ENCODE measurements at places on chromosomes 6 and 20.
A peak's percentile ranks its signal among the peaks of the same experiment; 100 is the strongest.

GRCh38 chr6:167758309-167759023 lies 68.2 kb upstream of the AFDN start:
- DNase-seq = no peak

GRCh38 chr6:26022132-26022472 lies 59.5 kb downstream of the TRIM38 start:
- DNase-seq = no peak

- DNase-seq = no peak
Measured at GRCh38 chr6:40715570-40716403, 128.6 kb upstream of the LRFN2 start.

DNA sequence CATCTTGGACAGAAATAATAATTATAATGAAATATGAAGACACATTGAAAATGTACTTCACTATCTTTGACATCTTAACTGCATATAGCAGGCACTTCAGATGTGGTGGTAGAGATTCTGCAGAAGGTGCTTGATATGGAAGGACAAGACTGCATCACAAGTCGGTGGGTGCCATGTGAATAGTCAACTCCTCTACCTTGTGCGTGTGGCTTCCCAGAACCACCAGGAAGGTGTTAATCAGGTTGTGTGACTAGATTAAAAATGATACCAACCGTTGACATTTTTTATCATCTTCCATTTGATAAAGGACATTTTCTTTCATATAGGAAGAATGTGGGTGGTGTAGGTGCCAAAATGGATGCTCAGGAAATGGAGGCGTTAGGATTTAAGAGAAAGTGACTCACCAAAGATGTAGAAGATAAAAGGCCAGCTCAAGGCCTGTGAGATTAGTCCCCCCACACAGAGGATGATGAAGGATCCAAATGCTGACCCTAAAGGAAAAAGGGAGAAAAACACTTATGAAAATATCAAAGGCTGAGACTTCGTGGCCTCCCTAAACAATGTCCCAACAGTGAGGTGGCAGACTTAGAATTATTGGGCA lies 12.3 kb downstream of the SLC17A2 start:
- DNase-seq = no peak

DNA sequence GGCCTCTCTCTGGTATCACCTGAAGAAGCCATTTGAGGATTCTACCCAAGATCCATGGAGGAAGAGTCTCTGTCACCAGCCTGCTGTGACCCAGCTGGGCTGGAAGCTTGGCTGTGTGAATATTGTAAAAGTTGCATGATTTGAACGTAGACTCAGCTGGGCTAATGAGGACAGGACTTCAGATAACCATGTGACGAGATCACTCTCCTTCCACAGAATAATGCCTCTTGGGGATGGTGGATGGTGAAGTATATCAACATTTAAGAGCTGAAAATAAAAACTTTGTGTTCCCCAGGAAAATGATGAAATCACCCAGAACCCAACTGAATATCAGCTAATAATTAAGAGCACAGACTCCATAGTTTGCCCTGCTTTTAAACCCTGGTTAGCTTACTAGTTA lies 427.9 kb downstream of the CD83 start:
- no peak for DNase-seq

GRCh38 chr6:4582506-4583417 lies 193.4 kb upstream of the CDYL start:
- no peak for DNase-seq

DNA sequence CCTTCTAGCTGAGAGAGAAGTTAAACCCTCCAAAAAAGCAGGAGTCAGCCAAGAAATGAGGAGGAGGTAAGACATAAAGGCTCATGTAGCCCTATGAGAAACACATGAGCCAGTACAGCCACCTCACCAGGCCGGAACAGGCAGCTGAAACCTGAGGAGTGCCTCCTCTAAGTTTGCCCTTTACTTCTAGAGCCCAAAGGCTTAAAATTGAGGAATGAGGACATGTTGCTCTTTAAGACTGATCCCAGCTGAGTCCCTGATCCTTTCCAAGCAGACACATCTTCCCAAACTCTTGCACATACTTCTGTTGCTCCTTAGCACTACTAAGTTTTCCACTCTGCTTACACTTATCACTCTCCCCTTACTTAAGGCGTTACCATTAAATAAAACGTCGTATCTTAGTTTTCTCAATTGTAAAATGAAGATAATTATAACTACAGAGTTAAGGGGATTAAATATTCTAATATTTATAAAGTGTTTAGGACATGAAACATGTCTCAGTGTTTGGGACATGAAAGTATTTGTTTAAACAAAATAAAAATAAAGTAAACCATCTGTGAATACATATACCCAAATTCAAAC lies 124.0 kb downstream of the OGFRL1 start:
- no peak for DNase-seq

DNA sequence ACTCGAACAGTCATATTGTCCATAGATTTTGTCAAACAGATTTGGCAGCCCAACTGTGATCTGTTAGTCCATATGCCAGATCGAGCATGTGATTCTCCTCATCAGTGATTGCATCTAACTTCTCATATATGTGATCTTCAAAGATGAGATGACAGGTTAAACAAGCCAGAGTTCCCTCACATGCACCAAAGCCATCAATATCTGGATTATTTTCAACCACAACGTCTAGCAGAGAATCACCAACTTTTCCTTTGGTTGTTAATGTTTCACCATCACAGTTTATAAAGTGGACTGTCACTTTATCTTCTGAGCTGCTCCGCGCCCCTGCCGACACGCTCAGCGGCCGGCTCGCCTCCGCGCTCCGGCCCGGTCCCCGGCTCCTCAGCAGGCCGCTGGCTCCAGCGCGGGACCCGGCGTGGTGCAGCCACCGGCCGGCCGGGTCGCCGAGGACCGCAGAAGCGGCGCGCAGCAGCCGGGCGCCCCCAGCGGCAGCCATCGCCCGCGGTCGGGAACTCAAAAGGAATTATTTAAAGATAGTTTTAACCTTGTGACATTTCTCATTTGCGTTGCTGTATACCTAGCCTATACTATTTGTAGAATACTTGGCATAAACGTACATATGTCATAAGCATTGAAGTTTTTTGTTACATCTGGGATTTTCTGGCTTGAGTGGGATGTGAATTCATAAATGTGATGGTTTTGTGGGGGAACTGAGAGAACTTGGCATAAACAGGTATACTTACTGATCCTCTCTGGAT lies 40.1 kb upstream of the DYNLRB1 start:
- no peak for DNase-seq

GRCh38 chr6:1396952-1397868 lies 7.8 kb downstream of the FOXF2 start:
- DNase-seq = peak; percentile 83

GRCh38 chr6:134422426-134423231 lies 104.7 kb upstream of the SGK1 start:
- no peak for DNase-seq

- DNase-seq = no peak
Measured at GRCh38 chr20:8242827-8243724, 111.0 kb downstream of the PLCB1 start.

- no peak for DNase-seq
Measured at GRCh38 chr6:13847326-13848050, 33.1 kb upstream of the MCUR1 start.

DNA sequence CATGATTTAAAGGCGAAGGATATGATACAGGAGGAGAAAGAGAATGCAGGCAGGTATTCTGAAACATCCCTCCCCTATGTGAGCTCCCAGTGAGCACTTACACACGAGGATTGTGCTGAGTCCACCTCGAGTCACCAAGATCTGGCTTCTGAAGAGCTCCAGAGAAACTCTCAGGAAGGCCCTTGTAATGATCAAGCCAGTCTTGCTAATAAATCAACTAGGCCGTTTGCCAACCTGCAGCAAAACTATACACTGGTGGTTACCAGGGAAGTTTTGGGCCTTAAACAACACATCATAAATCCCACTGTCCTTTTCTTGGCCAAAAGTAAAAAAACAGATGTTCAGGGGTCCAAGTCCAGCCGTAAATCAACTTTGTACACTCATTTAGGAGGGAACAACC lies 79.2 kb downstream of the STXBP5 start:
- DNase-seq = no peak

GRCh38 chr6:35735452-35735851 lies 1.4 kb upstream of the ARMC12 start:
- no peak for DNase-seq

DNA sequence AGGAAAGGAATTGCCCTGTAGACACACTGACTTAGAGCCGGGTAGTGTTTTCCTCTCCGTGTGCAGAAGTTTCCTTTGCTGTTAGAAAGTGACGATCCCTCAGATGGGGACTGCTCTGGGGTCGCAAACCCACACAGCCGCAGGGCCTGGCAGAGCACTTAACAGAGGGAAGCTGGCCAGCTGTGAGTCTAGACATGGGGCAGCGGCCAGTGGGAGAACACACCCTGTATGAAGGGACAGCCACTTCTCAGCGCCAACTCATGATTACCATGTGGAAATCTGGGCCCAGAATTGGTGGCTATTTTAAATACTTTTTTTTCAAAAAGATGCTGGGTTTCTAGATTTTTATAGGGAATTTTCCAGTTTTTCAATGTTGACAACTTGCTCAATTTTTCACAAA lies 39.4 kb downstream of the SLC9A8 start:
- no peak for DNase-seq

DNA sequence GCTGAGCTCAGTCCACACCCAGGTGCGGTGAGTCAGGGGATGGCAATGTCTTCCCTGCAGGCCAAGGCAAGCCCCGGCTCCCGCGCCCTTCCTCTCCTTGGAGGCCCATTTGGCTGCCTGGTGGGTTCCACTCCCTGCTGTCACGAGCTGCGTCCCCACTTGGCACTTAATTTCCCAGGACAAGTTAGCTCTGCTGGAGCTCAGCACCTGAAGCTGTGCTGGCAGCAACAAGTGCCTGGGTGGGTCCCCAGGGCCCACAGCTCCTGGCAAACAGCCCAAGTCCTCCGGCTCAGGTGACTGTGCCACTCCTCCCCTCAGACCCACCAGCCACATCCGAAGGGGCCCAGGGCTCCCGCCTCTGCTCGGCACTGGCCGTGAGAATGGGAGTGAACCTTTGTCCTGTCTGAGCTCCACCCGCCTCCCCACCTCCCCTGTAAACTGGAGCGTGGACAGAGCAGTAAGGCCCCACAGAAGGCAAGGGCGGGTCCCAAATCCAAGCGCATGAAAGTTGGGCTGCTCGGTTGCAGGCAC lies 16.9 kb downstream of the LAMA5 start:
- DNase-seq = peak; percentile 75

DNA sequence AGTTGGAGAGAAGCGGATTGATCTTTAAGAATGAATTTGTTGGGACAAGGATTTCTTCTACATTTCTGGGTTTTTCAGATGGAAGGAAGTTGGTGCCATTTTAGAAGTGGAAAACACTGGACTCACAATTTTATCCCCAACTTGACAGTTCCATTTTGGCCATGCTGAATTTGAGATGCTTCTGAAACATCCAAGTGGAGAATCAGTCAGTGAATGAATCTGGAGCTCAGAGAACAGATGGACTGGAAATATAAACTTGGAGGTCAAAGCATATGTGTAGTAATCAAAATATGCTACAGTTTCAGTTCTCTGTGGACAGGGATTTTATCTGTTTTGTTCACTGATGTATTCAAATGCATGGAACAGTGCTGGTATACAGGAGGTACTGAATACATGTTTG lies 89.9 kb downstream of the KCNQ5 start:
- no peak for DNase-seq

GRCh38 chr6:142030115-142030619 lies 102.6 kb upstream of the GJE1 start:
- no peak for DNase-seq

GRCh38 chr6:28141500-28142329 lies at the start of gene ZKSCAN8:
Gene ZKSCAN8 (plus strand): TSS chr6:28141883. CDS start chr6:28148408, 6,525 bp downstream.
- DNase-seq = peak; percentile 83

DNA sequence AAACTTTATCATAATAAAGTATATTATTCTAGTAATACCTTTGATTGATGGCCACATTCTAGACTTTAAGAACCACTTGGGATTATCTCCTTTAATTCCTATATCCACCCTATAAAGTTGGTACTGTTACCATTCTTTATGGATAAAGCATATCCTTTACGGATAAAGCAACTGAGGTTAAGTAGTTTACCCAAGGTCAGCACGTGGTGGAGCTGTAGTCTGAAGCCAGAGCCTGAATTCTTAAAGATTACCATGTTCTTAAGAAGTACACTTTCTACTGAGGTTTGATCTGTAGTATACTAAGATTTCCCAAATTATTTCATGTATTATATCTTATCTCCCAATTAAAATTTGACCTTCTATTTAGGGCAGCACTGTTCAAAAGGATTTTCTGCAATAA lies 3.0 kb upstream of the NCOA7 start:
- no peak for DNase-seq

DNA sequence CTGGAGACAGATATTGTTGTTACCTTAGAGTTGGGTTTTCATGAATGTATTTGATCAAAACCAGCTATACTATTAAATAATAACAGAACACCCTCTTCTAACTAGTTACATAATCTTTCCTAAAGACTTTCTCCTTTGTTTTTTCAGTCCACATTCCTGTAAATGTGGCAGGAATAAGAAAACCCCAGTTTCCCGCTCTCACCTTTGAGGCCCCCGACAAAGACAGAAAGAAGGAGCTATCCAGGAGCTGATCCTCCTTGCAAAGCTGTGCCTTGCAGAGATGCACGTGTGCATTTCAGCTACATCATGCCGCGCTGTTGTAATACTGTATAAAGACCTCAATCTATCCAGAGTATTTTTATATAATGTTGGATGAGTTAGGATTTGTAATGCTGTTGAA lies 102.7 kb downstream of the SLC22A3 start:
- DNase-seq = no peak

- no peak for DNase-seq
Measured at GRCh38 chr6:4790158-4790899, 14.1 kb downstream of the CDYL start.

DNA sequence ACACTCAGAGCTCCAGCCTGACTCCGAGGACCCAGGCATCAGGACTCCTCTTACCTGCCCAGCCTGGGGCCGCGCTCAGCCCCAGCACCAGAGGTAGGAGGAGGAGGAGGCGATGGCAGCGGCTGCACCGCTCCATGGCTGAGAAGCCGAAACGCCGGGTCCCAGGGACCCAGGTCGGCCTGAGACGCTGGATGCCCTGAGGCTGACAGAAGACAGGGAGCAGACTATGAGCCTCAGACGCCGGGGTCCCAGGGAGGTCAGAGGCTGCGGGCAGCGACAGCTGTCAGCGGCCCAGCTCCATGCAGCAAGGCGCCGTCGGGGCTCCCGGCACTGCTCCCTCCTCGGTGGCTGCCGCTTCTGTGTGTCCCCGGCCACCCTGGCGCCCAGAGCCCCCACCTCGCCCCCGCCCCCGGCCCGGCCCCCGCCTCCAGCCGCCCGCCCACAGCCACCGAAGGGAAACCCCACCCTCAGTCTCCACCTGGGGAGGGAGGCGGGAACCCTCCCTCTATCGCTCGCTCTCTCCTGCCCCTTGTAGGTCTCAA lies at the start of gene COL11A2:
TSS of gene COL11A2 (minus strand) at position 363 of the 542 bp plus-strand sequence. CDS start at position 136, 227 bp downstream.
- DNase-seq = no peak

GRCh38 chr20:58603721-58604120 lies 47.4 kb upstream of the STX16 start:
- DNase-seq = no peak

GRCh38 chr6:12516070-12516469 lies 200.5 kb upstream of the PHACTR1 start:
- DNase-seq = peak; percentile 13

DNA sequence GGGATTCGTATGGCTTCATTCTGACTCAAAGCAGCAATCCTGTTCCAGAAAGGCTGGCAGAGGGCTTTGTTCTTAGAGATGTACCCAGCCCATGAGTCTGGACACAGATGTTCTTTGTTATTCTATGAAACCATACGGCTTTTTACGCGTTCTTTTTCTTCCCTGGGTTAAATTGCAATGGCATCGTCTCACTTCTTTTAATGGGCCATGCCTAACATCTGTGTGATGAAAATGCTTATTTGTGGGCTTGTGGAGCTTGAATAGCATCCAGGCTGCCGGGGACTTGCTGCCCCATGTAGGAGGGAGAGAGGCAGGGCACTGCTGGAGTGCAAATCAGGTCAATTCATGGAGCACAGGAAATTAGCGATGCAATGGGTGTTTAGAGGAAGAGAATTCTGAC lies 19.4 kb downstream of the FAM50B start:
- DNase-seq = no peak
